ENCODE measurements at places on chromosomes 6 and 20. TPM values are rescaled to one million over a fixed set of nuclear protein-coding genes. Genes with fewer than 3 reads are reported as not detected.

OPRM1 gene
- not detected for total RNA-seq

CST5 gene
- not detected for total RNA-seq

TFAP2A gene
- total RNA-seq: not detected

- DNase-seq: no peak
These were observed 6.6 kb downstream of the ARHGAP40 start for GRCh38 chr20:38608188-38608587.

GRCh38 chr6:131251590-131252199 is 116.4 kb downstream of the AKAP7 start:
- no peak for DNase-seq

GRCh38 chr6:55601120-55601519 is 22.1 kb upstream of the HMGCLL1 start:
- DNase-seq: no peak

GRCh38 chr6:132812255-132812732 is 2.1 kb upstream of the RPS12 start:
- no peak for DNase-seq

DNA sequence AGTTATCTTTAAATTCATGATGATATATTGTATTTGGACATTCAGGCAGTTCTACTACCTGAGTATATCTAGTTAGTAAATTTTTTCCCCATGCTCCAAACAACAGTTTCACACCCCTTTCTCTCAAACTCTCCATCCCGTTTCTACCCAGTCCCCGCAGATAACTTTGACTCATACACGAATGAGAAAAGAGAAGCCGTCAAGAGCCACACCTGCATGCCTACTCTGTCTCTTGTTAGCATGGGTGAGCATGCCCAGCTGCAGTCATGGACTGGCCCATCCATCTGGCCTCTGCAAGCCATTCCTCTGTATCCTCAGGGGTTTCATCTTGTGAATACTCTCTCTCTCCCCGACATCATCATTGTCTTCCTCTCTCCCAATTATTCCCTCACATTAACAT is 41.5 kb downstream of the MYB start:
- DNase-seq: no peak

DNA sequence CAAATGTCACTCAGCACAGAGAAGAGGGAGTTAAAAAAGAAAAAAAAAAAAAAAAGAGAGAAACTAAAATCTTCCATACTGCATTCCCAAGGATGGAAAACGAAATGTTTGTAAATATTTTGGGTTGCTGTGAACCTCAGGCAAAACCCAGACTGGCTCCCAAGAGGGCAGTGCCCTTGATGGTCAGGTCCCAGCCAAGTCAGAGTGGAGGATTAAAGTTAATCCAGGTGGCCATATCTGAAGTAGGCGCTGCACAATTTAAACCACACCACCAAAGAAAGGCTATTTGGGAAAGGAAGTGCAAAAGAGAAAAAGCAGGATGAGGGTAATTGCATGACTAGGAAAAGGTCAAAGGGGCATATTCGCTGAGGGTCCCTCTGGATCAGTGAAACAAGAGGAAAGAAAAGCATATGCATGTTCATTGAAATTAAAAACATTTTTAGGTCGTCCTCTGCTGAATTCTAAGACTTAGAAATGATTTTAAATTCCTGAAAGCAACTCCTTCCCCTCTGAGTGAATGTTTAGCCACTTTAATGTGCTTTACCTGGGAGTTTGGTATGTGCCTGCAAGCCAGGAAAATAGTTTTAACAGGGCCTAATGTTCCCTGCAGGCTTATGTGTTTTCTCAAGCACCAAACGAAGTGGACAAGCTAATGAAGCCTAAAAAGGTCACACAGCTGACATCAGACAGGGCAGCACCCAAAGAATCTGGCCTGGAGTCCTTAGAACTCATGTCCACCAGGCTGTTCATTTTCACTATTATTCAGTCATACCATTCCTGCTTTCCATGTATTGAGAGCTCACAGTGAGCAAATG is 159.1 kb downstream of the HACE1 start:
- DNase-seq: no peak

GRCh38 chr6:156686301-156686994 is 90.7 kb upstream of the ARID1B start:
- no peak for DNase-seq

- DNase-seq: no peak
These were observed 10.8 kb downstream of the MAPK13 start for GRCh38 chr6:36141091-36141490.

DNA sequence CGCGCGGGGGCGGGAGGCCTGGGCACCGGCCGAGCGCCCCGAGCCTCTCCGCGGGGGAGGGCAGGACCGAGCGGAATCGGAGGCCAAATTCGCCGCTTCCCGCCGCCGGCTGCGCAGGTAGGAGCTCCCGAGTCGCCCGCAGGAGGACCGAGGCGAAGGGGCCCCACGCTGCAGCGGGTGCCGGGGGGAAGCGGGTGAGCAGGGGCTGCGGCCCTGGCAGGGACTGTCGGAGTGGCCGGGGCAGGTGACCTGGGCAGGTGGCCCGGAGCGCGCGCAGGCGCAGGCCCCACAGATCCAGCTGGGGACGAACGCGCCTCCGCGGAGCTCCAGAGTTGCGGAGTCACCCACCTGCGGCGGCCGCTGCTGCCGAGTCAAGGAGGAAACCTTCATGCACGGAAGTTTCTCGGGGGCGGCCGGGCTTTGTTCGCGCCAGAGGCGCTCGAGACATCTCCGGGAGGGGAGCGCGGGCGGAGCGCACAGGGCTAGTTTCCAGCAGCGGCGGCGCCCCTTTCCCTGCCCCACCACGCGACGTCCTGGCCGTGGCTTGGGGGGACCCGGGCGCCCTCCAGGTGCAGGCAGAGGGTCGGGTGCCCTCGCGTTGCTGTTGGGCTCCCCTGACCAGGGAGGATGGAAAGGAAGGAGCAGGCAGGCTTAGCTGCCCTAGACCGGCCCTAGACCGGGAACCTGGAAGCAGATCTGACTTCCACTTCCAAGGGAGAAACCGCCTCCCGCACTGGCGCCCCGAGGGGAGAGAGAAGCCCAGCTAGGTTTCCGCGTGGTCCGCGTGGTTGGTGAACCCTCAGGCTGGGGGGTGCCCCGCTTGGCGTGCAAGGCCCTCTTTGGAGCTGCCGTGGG is 590 bp downstream of the SLCO4A1 start:
- DNase-seq: peak; percentile 48

- DNase-seq: no peak
These were observed 36.0 kb downstream of the TMEM242 start for GRCh38 chr6:157287247-157287850.

- no peak for DNase-seq
These were observed 33.5 kb downstream of the DACT2 start for GRCh38 chr6:168286116-168286515.

DNA sequence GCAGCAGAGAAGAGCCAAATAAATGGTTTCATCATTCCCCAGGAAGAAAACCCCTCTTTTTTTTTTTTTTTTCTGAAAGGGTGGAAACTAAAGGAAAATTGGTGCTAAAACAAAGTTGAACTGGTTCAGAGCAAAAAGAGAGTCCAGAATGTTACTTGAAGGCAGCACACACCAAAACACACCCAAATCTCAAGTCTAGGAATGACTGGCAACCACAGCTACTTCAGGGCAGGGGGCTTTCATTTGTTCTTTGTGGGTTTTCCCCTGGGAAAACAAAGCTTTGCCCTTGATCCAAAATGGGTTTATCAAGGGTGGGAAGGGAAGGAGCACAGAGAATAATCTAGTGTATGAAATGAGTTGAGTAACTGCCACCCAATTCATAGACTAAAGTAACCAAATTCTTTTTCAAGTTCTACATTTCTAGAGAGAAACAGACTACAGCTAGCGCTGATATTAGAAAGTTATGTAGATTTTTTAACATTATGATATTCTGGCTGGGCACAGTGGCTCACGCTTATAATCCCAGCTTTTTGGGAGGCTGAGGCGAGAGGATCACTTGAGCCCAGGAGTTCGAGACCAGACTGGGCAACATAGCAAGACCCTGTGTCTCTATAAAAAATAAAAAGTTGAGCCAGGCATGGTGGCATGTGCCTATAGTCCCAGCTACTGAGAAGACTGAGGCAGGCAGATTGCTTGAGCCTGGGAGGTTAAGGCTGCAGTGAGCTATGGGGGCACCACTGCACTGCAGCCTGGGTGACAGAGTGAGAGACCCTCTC is 119.8 kb downstream of the NFATC2 start:
- DNase-seq: no peak

Measured in CD4-positive, alpha-beta T cell (primary cell).